Cerebellar nuclear complex (tissue), 1 donor: ENCODE measurements at places on chromosomes 2 and 18.
A peak's percentile ranks its signal among the peaks of the same experiment; 100 is the strongest.

- no peak for DNase-seq
Observed at GRCh38 chr2:7108792-7109532, 191.8 kb downstream of the RNF144A start.

DNA sequence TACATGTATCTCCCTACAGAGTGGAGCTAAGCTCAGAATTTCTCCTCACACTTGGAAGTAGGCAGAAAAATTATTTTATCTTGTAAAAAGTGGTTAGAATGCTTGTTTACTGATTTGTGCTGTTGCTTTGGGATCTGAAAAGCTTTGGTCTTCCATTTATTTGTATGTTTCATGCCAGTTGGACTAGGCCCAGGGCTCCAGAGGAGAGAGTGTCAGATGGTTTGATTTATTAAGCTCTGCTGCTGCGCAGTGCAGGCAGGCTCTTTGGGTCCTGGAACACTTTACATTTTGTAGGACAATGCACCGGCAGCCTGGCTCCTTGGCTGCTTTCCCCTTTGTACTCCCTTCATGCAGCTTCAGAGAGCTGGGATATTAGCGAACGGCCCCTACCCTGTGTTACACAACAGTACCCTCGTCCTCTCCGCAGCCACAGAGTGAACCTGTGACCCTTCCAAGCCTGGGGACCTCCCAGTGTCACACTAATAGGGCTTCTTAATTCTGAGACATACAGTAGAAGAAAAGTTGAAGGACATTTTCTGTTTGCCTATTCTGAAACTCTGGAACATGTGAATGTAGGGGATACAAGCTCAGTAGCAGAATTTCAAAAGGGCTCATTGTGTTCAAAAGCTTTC lies 56.7 kb upstream of the EML6 start:
- DNase-seq = no peak

DNA sequence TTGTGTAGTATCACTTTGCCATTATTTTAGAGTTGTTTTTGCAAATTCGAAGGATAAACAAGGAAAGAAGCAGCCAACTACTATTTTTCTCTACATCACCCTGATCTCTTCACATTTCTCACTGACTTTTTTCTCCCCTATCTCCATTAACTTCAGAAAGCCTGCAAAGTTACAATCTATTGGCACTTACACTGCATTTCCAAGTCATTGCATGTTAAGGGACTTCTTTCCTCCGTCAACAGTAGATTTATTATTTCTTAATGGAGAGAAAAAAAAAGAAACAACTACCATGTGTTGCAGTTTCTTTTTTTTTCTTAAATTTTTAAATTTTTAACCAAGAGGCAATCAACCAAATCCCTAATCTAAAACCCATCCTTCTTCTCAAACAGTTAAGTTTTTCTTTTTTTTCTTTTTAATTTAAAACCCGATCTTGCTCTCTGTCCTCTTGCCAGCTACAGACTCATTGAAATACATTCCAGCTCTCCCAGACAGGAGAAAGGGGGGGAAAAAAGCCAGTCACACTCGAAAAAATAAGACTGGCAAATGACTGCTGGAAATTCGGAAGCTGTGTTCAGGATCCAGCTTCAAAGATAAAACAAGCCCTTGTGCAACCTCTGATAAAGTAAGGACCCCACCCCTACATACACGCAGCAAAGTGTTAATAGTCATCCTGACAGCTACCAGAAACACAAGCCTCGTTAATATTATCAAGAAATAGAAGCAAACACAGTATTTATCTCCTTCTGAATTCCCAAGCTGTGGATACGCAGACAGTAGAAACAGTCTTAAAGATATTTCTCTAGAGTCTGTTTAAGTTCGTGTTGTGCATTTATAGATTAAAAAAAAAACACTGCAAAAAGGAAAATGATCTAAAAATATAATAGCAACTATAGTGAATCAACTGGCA lies 1.3 kb downstream of the LRRTM4 start:
- no peak for DNase-seq

GRCh38 chr2:44598330-44599119 lies 236.8 kb downstream of the CAMKMT start:
- no peak for DNase-seq

DNA sequence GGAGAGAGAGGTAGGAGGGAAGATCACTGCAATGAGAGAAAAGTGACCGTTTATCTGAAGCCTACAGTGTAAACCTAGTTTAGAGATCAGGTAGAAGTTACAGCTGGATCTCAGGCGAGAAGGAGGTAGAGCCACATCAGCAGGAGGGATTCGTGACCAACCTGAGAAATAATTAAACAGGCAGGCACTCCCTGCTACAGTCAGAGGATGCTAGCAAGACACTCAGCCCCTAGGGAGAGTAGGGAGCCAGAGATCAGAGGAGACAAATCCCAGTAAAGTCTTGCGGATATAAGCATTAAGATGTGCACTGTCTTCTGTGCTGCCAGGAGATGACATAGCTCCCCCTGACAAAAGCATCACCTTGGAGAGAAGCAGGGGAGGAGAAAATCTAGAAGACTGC lies 629.1 kb upstream of the SLC39A10 start:
- no peak for DNase-seq

DNA sequence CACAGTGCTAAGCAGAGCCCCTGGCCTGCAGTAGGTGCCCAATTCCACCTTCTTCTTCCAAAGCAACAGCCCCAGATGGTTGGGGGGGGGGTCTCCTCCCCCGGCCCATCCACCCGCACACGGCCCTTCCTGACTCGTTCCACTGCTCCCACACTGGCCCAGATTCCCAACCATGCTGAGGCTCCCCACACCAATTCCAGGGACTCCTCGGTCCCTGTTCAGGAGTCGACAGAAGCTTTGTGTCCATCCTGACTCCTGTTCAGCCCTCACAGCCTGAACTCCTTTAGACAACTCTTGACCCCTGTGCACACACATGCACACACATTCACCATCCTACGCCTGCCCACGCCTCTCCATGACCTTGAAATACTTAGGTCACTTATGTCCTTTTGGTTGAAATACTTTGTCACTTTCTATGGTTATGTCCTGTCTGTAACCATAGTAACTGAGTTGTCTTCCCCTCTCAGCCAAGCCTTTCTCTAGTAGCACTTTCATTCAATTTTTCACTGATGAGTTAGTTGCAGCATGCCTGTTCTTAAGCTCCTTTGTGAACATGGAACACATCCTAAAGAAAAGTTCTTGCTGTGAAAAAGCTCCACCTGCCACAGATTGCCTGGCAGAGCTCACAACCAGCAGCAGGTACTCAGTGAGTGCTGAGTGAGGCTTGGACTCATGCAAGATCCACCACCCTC lies 225.8 kb downstream of the SEPTIN10 start:
- no peak for DNase-seq

- DNase-seq = no peak
Observed at GRCh38 chr2:240579771-240580614, 6.5 kb upstream of the CAPN10 start.

DNA sequence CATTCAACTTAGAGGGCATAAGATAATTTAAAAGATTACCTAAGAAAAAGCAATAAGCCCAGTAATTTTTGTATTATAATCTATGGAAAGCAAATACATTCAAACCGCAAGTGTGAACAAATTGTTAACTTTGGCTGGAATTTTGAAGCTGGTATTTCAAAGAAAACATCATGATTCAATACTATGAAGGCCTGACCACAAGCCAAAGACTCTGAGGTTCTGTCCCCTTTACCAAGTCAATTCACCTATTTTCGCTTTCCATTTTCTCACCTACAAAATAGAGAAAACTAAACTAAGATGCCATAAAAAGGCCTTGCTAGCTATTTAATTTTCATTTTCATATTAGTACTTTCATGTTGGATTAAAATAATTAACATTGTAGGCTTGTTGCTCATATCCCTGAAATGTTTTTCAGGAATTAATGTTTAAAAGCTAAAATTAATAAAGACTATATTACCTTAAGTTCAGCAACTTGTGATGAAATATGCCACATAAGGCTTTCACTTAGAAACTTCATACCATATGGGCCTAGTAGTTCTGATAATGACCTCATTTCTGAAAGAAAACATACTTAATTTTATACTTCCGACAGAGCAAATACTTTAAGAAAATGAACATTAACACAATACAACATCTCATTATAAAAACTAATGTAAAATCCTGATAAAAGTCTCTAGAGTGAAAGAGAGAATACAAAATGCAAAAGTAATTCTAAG lies 85.7 kb upstream of the FRZB start:
- DNase-seq = no peak

DNA sequence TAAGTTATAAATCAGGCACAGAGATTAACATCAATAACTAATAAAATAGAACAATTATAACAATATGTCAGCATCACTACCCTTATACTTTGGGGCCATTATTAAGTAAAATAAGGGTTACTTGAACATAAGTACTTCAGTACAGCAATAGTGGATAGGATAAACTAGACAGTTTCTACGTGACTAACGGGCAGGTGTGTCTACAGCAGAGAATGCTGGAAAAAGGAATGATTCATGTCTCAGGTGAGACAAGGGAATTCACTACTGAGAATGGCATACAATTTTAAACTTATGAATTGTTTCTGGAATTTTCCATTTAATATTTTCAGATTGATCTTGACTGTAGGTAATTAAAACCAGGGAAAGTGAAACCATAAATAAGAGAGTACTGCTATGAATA lies 5.5 kb downstream of the WDR75 start:
- no peak for DNase-seq

- DNase-seq = no peak
Observed at GRCh38 chr2:190911813-190912212, 31.2 kb downstream of the GLS start.

- DNase-seq = no peak
Observed at GRCh38 chr2:160326786-160327185, 126.7 kb upstream of the ITGB6 start.

DNA sequence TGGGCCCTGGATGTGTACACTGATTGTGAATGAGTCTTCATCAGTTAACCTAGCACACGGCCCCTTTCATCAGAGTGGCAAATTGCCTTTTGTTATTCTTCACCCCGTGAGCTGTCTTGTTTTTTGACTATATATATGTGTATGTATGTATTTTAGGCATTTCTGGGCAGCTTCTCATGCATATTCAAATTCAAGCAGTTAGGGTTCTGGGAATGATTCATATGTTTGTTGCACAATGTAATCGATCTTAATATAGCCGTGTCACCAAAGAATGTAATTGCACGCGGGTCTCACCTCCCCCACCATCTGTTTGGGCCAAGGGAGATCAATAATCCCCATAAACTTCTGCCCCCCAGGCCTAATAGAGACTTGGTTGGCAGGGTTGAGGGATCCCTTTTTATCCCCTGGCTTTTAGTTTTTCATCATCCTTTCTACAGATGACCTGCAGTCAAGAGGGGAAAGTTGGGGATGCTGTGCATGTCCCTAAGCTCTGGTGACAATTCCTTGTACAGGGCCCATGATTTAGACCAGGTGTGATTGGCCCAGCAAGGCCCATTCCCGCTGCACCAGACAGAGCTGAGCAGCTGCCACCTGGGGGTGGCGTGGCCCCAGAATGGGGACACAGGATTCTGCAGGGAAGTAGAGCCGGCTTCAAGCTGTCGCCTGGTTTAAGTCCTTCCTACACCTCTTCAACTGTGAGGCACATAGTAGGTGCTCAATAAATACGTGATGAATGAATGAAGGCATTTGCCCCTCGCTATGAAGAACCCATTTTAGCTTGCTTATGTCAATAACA lies 19.2 kb downstream of the KCNF1 start:
- DNase-seq = no peak

- no peak for DNase-seq
Observed at GRCh38 chr2:105789745-105790460, 45.2 kb downstream of the NCK2 start.

- no peak for DNase-seq
Observed at GRCh38 chr2:152499896-152500735, 165.1 kb downstream of the FMNL2 start.

DNA sequence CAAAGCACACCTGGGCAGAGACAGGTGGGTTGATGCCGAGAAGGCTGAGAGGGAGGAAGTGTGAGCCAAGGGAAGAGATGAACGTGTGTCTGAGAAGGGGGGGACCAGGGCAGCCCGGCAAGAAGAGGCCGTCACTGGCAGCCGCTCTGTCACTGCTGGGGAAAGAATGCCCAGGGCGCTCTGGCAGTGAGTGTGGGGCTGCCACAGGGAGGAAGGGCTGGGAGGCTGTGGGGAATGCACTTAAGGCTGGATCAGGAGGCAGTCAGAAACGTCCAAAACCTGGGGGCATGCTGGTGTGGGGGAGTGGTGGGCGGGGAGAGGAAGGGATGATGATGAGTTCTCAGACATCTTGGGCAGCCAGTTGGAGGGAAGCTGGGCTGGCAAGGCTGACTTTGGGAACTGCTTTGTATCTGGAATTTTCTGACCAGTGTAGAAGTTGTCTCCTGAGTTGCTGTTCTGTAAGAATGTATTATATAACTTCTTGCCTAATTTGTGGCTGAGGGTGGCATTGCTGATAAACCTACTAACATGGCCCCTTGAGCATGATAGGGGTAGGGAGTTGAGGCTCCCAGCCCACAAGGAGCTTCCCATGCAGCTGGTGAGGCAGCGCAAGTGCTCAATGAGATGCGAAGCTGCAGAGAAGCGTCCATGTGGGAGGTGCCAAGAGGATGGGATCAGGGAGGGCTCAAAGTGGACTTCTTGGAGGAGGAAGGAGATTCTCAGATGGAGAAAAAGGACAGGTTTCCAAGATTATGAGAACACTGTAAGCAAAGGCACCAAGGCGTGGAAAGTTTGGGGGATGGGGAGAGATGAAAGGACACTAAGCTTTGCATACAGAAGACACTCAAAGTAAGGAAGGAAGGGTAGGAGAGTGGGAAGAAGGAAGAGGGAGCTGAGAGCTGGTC lies 185.1 kb upstream of the HAAO start:
- no peak for DNase-seq

DNA sequence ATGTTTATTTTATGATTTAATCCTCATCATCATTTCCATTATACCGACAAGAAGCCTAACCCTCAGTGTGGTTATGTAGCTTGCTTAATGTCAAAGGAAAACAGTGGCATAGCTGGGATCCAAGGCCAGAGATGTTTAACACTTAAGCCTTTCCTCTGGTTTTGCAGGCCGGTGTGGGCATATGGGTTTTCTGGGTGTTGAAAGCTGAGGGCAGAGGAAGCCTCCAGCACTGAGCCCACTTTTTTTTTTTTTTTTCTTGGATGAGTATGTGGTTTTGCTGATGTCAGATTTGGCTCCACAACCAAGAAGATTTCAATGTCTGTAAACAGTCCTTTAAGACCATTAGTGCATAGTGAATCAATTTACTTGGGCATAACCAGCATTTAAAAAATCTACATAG lies 41.3 kb downstream of the LHCGR start:
- DNase-seq = no peak

- no peak for DNase-seq
Observed at GRCh38 chr2:192286093-192286701, 91.5 kb upstream of the TMEFF2 start.

GRCh38 chr2:2291500-2292260 lies 39.4 kb downstream of the MYT1L start:
- DNase-seq = peak; percentile 55
